Immature natural killer cell (primary cell): ENCODE measurements at places on chromosomes 13 and 19.

DNA sequence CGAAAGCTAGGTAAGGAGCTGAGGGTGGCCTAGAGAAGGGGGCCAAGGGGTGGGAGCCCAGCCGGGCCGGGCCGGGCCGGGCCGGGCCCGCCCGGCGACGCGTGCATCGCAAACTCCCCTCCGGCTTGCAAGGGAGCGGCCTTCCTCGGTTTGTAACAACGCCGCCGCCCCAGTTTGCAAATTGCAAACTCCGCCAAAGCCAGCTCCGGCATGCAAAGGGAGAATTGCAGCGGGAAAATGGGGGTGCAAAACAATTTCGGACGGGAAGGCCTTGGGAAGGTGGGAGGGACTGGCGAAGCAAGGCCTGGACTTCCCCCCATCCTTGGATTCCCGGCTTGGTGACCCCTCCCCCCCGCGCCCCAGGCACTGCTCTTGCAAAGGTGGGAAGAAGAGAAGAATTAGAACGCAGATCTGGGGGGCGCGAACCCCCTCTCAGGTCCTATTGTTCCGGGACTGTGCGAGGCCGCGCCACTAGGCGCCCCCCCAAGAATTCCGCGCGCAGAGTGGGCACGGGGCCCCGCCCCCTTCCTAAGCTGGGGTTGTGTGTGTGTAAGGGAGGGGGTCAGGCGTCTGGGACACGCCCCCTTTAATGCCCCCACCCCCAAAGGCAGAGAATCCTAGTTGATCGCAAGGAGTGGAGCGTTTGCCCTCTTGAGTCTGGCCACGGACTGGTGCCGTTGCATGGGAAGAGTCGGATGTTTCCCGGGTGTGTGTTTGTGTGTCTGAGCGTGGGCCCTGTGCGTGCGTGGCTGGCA is 926 bp downstream of the PRR12 start:
- DNase-seq = peak; percentile 30

DNA sequence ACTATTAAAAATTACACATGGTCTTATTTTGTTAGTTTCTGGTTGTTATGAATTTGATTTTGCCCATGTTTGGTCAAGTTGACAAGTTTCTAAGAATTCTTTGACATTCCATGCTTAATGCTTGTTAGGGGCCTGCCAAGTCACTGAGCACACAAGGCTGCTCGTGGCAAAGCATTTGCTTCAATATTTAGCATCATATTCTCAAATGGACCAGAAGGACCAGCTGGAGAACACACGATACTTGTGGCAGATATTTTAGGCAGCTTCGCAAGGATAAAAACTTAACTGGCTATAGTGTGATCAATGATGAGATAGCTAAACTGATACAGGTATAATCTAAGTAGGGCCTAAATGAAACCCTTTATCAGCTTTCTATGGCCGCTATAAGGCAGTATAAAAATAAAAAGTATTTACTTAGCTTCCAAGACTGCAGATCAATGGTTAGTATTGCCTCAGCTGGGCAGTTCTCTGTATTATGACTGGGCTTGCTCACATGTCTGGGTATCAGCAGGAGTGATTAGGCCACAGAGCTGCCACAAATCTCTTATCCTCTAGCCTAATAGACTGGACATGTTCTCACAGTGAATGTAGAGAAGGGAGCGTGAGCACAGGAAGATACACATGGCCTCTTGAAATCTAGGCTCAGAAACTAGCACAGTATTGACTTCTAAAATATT is 155.9 kb upstream of the SPRY2 start:
- no peak for DNase-seq

DNA sequence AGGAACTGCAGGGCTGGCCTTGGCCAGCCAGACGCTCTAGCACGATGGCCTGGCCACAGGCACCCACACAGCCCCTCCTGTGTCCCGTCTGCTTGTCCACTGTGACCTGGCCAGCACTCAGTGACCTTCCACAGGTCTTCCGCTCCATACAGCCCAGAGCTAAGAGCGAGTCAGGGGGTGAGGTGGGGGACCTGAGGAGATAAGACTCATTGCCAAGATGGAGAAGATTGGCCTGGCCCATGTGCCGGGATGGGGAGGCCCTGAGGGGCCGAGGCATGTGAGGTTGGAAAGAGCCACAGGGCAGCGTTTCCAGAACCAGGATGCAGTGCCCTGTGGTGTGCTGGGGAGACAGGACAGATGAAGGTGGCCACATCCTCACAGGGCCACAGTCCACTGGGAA is 10.2 kb upstream of the SLC7A9 start:
- no peak for DNase-seq

DNA sequence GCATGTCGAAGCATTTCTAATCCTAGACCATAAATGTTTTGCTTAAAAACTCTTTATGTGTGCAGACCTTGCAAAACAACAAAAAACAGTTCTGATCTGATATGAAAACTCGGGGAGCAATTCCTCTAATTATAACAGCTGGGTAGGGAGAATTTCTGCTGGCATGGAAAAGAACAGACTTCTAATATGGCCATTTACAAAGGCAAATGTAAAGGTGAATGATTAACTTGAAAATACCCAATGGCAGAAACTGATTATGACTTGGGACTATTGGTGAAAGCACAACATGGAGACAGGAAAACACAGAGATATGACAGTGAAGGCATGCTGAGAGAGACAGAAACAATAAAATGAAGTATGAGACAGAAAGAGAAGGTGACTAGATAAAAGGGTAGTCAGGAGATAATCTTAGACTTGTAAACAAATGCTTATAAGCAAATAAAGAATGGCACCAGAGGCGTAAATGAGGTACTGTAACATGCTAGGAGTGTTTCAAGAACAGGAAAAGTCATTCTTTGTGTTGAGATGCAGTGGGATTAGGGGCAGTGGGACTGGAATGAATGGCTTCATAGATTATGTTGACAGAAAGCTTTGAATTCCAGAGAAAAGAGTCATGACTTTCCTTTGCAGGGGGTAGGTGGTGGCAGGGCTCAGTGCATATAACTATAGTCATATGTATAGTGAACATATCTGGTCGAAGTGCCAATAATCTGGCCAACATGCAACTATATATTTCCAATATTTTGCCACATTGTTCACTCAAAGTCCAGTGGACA is 393.0 kb downstream of the ITGBL1 start:
- DNase-seq = no peak

DNA sequence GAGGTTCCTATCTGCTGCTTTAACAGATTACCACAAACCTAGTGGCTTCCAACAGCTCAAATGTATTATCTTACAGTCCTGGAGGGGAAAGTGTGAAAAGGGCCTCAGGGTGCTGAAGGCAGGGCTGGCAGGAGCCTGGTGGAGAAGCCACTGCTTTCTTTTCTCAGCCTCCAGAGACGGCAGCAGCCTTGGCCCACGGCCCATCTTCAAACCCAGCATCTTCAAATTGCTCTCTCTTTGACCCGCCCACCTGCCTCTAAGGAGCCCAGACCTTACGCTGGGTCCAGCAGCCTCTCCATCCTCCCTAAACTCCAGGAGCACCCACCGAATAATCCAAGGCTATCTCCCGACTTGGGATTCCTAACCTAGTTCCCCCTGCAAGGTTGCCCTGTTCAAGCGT is 35.6 kb downstream of the C13orf46 start:
- DNase-seq = no peak

DNA sequence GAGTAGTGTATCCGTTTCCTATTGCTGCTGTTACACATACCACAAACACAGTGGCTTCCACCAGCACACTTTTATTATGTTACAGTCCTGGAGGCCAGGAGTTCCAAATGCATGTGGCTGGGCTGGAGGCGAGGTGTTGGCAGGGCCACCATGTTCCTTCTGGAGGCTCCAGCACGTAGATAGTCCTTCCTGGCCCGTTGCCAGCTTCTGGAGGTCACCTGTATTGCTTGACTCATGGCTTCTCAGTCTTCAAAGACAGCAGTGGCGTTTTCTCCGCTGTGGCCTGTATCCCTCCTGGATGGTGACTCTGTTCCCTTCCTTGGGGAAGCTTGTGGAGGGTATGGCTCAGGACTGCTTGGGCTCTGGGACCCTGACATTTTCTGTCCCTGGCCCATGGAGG is 15.2 kb downstream of the ZNF473 start:
- DNase-seq = no peak

- DNase-seq = no peak
Measured at GRCh38 chr13:20053891-20054290, 95.4 kb downstream of the ZMYM2 start.

GRCh38 chr19:56295531-56296455 is 18.8 kb downstream of the ZSCAN5A start:
- DNase-seq = no peak

DNA sequence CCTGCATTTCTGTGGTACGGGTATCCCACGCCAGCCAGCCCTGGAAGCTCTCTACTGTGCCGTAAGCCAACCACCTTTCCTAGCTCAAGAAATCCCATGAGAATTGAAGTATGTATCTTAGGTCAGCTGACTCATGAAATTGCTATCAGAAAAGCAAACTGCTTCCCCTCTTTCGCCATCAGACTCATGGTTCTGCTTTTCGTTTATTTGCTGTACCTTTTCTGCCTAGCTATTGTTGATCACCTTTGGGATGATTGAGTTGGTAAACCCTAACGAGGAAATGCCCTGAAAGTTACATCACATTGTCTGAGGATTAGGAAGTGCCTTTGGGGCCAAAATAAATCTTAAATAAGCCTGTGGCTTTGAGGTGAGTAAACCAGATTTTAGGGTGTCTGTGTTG is at the start of gene ADGRE3:
TSS of gene ADGRE3 (minus strand) at position 81 of the 400 bp plus-strand sequence. CDS start at position 7, 74 bp downstream.
- no peak for DNase-seq

GRCh38 chr13:47049276-47049989 is 152.6 kb upstream of the HTR2A start:
- no peak for DNase-seq

DNA sequence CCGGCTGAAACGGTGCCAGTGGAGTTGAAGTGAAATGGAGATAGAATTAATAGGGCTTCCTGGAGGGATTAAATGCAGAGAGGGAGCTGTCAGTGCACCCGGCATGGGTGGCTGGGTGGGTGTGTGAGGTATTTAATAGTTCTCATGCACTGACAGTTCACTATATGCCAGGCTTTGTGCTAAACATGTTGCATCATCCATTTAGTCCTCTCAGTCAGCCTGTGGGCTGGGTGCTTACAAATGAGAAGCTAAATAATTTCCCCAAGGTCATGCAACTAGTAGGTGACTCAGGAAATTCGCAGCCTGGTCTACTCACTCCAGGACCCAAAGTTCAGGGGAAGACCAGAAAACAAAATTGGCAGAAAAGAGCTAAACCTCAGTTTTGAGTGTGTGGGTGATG is 63.5 kb upstream of the SPATA13 start:
- DNase-seq = no peak

GRCh38 chr13:69948016-69948415 is 159.6 kb upstream of the ATXN8OS start:
- DNase-seq = no peak

DNA sequence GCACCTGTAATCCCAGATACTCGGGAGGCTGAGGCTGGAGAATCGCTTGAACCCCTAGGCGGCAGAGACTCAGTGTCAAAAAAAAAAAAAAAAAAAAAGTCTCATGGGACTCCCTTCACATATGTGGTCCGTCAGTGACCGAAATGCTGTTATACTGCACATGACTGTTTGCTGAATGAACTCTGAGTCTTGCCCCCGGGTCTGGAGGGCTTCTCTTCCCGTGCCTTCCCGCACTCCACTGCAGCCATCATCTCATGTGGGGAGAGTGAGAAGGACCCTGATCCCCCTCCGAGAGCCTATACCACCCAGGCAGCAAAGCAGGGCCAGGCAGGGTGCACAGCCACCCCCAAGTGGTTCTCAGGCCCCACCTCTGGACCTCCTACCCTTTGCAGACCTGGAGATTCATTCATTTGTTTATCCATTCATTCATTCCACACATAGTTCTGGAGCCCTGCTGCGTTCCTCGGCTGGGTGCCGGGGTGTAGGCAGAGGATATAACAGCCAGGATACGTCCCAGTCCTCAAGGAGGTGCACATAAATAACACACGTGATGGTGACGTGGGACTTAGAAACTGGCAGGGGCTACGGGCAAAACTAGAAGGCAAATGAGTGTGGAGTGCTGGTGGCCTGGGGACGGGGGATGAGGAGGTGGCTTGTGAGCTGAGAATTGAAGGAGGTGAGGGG is 14.2 kb downstream of the NDUFA11 start:
- DNase-seq = no peak

DNA sequence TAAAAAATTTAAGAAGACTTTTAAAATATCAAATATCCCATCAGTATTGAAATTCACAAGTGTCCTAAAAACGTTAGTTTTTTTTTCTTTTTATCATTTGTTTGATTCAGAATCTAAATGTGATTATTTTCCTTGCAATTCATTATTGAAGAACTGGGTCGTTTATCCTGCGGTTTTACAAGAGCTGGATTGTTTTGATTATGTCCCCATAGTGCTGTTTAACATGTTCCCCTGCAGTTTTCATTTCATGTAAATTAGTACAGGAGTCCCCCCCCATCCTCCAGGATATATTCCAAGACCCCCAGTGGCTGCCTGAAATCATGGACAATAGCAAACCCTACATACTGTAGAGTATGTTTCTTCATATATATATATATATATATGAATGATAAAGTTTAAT is 105.7 kb downstream of the KCTD15 start:
- DNase-seq = no peak

- DNase-seq = no peak
Measured at GRCh38 chr19:20165971-20166592, 932 bp upstream of the ZNF486 start.

- DNase-seq = no peak
Measured at GRCh38 chr13:110559429-110559943, 2.0 kb downstream of the RAB20 start.

DNA sequence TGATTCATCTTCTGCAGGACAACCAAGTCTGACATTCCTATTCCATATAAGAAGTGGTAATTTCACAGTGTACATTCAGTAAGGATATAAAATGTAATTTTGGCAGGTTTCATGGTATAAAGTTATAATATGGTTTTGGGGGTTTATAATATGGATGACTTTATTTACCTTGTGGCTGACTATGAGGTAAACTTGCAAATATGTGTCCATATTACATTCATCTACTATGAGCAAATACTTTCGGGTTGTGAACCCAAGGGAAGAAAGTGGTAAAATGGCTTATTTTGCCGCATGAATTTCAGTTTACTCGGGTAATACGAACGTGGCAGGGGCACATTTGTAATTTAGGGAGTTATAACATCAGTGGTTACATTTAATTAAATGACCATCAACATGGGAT is 86.7 kb upstream of the TNFSF11 start:
- no peak for DNase-seq

DNA sequence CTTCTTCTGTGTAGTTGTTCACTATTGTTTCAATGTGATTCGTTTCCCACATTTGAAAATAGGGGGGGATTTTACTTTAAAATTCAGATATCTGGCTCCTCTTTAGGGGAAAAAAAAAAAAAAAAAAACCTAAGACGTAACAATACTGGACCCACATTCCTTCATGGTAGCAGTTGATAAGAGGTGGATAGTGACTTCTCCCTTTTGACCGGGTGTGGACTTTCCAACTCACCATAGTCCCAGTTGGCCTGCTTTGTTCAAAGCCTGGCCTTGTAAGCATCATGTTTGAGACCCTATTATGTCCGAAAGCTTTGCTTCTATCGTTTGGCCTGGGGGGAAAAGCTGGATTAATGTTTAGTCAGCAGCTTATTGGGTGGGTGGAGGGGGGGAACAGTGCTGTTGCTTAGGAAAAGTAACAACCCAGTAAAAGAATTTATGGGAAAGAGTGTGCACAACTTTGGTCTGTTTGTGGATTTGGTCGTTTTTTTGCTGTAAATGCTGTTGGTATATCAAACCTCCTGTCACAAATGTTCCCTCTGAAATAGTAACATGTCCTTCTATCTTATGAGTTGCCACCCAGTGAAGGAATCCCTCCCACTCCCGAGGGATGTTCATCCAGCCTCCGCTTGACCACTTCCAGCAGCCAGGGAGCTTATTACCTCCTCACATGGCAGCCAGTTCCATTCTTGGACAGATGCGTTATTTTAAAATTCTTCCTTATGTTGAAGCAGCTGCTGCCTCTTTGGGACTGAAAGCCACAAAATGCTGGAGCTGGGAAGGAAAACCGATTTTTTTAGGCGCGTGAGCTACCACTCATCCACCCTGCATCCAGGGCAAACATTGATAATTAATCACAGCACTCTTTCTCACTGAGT is 10.4 kb downstream of the SAMD4B start:
- DNase-seq = no peak
